Right lung (tissue), 10 donors: ENCODE measurements at places on chromosomes 1 and 21. TPM values are rescaled to one million over a fixed set of nuclear protein-coding genes. Genes with fewer than 3 reads are reported as not detected.

DNA sequence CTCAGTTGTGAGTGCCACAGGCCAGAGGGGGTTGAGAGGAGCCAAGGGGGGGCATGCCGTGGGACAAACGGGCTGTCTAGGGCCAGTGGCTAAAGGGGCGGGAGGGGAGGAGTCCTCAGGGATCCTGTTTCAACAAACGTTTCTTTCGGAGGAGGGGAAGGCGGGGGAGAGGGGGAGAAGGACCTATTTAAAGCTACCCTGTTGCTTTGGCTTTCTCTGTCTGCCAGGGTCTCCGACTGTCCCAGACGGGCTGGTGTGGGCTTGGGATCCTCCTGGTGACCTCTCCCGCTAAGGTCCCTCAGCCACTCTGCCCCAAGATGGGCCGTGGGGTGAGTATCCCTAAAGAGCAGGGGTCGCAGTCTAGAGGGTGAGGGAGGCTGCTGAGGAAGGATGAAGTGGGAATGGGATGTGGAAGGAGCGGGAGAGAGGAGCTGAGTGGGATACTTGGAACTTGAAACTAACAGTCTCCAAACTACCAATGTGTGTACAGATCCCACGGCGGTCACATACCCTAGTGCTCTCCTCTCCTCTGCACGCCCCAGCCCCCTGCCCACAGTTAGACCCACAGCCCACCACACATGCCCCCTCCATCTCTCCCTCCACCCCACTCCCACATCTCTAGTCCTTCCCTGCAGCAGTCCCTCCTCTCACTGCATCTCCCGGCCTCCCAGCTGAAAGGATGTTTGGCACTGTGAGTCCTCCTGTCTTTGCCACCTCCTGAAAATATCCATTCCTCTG lies at the start of gene ATP1A2:
TSS of gene ATP1A2 (plus strand) at position 215 of the 738 bp plus-strand sequence. CDS start at position 318, 103 bp downstream.
- no peak for DNase-seq

DNA sequence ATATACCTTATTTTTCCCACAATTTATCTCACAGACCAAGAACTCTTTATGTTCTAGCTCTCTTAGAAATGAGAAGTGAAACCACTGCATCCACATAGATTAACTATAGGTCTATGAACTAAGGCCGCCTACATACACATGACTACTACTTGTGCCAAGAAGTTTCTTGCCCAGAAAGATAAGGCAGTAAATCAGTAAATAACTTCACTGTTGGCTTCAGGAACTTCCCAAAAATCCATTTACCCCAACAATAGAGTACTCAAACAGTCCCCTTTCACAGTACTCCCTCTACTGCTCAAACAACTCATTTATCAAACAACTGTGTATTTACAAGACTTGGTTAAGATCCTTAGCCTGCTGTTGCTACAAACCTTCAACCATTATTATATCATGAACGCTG lies 96.5 kb downstream of the NME7 start:
- DNase-seq: peak; percentile 14

GRCh38 chr21:29671728-29672127 lies 268.1 kb downstream of the GRIK1 start:
- DNase-seq: no peak

- DNase-seq: no peak
Measured at GRCh38 chr1:162172311-162173102, 103.0 kb downstream of the NOS1AP start.

DNA sequence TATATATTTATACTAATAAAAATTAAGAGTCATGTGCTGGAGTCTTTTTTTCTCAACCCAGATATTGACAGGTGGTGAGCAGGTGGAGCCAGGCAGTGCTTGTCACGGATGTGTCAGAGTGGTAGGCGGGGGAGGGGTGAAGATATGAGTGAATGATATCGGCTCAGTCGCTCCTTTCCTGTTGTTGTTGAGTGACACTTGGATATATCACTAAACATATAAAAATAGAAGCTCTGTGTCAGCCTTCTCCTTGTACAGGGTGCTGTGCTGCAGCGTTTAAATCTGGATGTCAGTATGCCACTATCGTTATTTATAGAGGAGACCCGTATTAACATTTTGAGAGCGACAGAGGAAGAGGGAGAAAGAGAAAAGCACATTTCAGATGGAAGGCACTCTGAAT lies 339.6 kb downstream of the NUF2 start:
- no peak for DNase-seq

- DNase-seq: no peak
Measured at GRCh38 chr1:221874285-221875003, 132.6 kb upstream of the DUSP10 start.

GRCh38 chr1:23793018-23793781 lies 2.3 kb downstream of the LYPLA2 start:
- no peak for DNase-seq

- no peak for DNase-seq
Measured at GRCh38 chr1:245110406-245110805, 44.4 kb upstream of the KIF26B start.

DNA sequence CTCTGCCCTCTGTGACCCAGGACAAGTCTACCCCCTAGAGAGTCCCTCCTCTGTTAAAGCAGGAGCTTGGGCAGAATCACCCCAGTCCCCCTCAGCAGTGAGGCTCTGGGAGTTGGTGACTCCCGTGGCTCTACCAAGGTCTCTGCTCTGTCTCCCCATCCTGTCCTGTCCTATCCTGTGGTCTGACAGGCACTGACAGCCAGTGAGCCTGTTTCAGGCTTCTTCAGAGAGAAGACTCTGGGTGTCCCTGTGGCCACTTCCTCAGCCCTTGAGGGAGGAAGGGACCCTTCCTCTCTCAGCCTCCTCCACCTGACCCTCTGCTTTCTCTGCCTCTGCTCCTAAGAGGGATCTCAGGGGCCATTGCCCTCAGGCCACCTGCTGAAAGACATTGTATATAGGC lies 148.7 kb downstream of the FCRL5 start:
- no peak for DNase-seq

DNA sequence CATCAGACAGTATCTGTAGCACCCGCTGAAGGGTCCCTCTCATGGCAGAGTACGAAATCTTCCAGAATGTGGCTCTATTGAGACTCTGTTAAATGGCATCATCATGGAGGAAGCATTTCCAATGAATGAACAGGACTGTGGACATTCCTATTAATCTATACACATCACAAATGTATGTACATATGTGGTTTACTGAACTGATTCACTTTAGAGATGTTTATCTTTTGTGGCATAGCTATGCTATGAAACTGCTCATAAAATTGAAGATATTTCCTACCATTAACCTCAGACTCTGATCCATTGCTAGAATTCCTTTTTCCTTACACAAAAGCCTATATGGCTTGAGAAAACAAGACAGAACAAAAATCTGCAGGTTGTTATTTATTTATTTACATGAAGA lies 259.6 kb upstream of the RRP15 start:
- DNase-seq: no peak

GRCh38 chr1:168159251-168159650 lies 19.5 kb upstream of the TIPRL start:
- no peak for DNase-seq

DNA sequence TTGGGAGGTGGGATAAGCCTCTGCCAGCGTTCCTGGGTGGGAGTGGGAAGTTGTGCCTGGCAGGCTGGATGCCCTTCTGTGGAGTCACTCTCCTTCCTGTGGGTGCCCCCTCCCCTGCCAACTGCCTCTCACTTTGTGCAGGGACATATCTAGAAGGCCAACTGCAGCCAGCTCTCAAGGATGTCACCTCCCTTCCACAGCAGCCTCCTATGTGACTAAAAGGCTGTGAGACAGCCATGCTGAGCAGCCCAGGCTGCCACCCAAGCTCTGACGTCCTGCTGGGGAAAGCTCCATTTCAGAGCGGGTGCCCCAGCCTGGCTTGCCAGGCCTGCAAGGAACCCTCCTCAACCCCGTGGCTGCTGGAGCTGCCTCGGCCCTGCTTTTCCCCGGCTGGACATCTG lies 19.6 kb upstream of the SLC26A9 start:
- DNase-seq: no peak

DNA sequence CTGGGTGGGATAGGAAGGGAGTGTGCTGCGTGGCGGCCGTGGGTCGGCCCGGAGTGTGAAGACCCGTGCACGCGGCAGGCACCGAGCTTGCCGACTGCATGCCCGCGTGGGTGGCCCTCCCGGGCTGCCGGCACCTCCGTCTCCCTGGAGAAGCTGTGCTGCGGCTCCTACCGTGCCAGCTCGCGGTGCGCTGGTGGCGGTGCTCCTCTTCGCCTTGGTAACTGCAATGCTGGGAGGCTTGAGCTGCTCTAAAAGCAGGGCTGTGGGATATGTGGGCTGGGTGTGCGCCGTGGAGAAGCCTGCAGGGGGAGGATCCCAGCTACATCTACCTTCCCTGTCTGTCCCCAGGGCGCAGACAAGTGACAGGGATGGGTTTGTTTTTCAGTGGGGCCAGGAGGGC lies 2.4 kb downstream of the GABRD start:
- DNase-seq: no peak

DNA sequence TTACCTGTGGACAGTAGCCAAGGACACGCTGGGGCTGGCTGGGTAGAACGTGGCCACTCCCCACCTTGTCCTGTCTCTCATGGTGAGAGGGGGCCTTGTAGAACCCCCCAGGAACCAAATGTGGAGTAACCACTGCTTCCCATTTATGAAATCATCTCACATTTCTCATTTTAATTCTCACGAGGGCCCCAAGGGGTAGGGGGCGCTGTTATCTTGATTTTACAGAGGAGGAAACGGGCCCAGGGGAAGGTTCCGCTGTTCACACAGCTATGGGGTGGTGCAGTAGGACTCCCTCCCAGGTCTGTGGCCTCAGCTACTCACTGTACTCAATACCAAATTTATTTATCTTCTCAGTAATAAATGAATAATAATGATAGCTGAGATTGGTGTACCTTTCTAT lies 5.5 kb downstream of the SMPDL3B start:
- DNase-seq: no peak

DNA sequence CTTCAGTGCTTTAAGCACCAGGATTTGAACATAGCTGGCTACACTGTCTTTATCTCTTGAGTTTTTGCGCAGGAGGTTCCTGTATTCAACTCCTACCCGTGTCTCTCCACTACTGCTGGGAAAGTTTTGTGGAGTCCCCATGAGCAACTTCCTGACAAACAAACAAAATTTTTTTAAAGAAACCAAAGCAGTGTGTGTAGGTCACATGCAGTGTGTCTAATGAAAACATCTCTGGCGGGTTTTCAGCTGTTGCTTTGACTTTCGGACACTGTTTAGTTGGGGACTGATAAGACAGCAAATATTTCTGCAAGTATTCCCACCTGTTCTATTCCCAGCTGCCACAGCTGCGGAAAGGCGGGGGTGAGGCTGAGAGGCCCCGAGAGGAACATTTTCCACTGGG lies 2.0 kb downstream of the PSEN2 start:
- DNase-seq: no peak

- no peak for DNase-seq
Measured at GRCh38 chr1:204859861-204860267, 10.8 kb upstream of the NFASC start.

DNA sequence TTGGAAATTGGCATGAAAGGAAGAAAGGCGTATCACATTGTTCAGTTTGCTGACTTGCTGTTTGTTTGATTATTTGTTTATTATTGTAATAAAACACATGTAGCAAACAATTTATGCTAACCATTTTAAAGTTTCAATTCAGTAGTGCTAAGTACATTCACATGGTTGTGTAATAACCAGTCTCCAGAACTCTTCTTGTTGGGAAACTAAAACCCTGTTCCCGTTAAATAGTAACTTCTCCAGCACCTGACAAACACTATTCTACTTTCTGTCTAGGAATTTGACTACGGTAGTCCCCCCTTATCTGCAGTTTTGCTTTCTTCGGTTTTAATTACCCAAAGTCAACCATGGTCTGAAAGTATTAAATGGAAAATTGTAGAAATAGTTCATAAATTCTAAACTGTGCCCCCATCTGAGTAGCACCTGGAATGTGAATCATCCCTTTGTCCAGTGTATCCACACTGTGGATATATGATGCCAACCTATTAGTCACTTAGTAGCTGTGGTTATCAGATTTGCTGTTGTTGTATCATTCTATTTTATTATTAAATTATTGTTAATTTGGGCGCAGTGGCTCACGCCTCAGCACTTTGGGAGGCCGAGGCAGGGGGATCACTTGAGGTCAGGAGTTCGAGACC lies 5.5 kb downstream of the MORC3 start:
- DNase-seq: no peak

DNA sequence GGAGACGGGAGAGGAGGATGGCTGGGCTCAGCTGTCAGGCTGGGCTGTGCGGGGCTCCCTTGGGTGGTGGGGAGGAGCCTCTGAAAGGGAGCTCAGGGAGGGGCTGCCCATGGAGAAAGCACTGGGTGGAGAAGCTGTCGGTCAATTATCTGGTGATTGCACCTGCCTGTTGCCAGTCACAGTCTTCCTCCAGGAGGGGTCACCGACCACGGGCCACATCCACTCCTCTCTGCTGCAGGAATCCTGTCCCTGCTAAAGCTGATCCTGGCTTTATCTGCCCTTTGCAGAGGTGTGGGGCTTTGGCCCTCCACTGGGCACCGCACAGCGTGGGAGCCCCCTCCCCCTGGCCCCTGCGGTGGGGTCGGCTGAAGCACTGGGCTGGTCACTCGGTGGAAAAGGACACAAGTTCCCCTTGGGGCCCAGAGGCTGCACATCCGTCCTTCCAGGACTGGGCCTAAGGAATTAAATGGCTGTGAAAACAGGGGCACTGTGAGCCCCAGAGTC lies 21.8 kb upstream of the COL18A1 start:
- no peak for DNase-seq

DNA sequence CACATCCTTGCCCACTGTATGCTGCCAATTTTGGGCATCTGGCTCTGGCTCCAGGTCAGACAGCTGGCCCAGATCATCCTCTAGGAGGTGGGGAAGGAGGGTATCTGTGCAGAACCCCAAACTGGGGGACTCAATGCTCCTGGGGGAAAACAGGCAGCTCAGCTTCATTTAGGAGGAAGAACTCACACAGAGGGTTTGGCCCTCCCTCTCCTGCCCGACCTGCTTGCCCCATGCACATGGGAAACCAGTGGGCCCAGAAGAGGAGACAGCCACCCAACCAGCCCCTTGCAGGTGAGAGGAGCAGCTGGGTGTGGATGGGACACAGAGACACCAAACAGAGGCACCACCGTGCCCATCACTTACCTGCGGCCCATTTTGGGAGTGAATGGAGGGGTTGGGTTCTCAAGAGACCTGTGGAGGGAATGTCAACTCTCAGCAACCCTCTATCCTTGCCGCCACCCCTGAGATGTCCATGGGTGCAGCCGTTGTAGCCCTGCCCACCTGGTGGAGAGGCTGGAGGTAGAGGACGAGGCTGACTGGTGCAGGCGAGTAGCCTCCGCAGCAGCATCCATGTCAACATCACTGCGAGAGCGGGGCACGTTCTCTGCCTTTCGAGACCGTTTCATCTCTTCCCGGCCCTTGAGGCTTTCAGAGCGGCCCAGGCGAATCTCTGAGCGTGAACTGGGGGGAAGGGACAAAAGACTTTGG lies 27.5 kb downstream of the LRRC71 start:
- DNase-seq: no peak

GRCh38 chr21:14545906-14546480 lies at the start of gene SAMSN1:
Gene SAMSN1, minus strand, starts transcription at chr21:14546315. Its CDS starts 54 bp downstream, at chr21:14546261.
- no peak for DNase-seq

Gene PDZK1
- 1.3 TPM for polyA plus RNA-seq

Gene SIKE1
- 54.5 TPM for polyA plus RNA-seq

Gene DMBX1
- not detected for polyA plus RNA-seq

Gene S100A3
- not detected for polyA plus RNA-seq

Gene IFNLR1
- polyA plus RNA-seq: 2.5 TPM

Gene GJA5
- 76.1 TPM for polyA plus RNA-seq

Gene NBPF8
- 21.7 TPM for polyA plus RNA-seq

Gene BEND5
- polyA plus RNA-seq: 31.5 TPM

Gene UMODL1
- 0.27 TPM for polyA plus RNA-seq

Gene MIA3
- 84.8 TPM for polyA plus RNA-seq

Gene BNIPL
- 11.1 TPM for polyA plus RNA-seq

Gene TIE1
- 99.7 TPM for polyA plus RNA-seq

Gene ITPKB
- 27.3 TPM for polyA plus RNA-seq
